ENCODE measurements at places on chromosomes 12 and 14.
A peak's percentile ranks its signal among the peaks of the same experiment; 100 is the strongest.

GRCh38 chr14:32109676-32110547 lies 32.8 kb downstream of the ARHGAP5 start:
- no peak for DNase-seq

- no peak for DNase-seq
Measured at GRCh38 chr14:54659365-54659764, 92.4 kb downstream of the SAMD4A start.

- DNase-seq, result no peak
Measured at GRCh38 chr12:71128191-71128788, 29.5 kb downstream of the TSPAN8 start.

- no peak for DNase-seq
Measured at GRCh38 chr12:104930388-104931326, 27.4 kb downstream of the SLC41A2 start.

DNA sequence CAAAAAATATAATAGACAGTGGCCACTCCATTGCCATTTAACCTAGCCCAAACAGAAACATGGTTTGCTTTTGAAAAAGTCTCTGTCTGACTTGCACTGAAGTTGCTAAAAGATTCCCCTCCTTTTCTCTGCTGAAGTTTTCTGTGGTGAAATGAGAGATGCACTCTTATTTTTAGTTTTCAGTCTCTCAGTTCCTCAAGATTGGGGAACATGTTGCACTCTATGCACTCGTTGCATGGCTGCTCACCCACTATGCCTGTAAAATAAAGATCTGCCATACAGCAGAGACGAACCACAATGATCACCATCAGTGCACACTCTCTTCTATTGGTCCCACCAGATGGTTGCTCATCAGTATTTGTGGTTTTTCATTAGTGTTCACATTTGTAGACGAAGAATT lies 13.1 kb upstream of the DAAM1 start:
- no peak for DNase-seq

DNA sequence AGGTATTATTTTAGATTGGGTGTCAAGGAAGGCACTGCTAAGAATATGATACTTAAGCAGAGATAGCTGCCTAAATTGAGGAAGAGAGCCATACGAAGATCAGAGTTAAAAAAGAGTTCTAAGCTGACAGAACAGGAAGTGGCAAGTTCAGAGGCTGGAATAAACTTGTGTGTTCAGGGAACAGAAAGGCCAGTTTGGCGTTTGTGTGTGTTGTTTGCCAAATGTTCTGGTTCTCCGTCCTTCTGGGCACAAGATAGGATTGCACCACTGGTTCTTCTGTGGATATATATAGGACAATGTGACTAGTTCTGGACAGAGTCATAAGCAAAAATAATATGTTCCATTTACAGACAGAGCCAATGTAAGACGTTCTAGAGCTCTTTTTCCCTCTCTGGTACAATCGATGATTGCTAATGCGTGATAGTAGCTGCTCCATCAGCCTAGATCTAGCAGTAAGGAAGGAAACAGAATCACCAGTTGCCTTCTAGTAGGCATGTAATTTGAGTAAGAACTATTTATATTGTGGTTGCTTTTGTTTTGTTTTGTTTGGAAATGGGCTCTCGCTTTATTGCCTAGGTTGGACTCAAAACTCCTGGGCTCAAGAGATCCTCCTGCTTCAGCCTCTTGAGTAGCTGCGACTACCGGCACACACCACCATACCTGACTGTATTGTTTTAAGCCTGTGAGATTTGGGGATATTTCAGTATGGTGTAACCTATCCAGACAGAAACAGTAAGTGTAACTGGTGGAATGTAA lies 7.4 kb downstream of the BBS10 start:
- no peak for DNase-seq

DNA sequence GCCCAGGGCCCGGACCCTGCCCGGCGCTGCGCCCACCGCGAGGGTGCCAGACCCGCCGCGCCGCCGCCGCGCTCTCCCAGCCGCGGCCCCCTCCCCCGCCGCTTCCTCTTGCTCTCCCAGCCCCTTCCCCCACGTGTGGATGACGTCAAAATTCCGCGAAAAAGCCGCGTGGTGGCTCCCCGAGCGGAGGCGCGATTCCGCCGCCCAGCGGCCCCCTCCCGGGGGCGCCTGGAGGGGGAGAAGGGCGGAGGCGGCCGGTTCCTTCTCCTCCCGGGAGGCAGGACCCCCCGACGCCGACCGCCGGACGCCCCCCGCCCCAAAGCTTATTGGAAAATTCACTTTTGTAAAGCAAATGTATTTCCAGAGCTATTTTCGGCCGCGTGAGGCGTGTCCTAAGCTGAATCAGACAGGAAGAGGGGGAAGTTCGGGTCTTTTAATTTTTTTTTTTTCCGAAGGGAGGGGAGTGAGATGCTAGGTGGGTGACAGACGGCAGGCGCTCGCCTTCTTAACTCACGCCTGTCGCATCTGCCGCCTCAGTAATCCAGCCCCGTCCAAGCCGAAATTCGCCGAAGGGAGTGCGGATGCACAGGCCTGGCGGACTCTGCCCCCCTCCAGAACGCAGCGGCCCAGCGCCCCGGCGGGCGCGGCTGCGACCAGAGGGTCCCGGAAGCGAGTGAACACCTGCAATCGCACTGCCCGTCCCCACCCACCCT lies 4.1 kb upstream of the CCND2 start:
- DNase-seq, result no peak

GRCh38 chr12:113242026-113242418 lies 20.8 kb downstream of the TPCN1 start:
- peak; percentile 87 for DNase-seq

DNA sequence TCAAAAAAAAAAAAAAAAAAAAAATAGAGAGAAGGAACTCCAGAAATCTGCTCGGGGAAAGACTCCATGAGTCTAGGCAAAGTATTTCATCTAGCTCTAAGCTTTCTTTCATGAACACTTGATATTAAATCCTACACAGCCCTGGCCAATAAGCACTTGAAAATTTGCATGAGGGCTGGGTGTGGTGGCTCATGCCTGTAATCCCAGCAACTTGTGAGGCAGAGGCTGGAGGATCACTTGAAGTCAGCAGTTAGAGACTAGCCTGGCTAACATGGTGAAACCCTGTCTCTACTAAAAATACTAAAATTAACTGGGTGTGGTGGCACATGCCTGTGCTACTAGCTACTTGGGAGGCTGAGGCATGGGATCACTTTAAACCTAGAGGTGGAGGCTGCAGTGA lies 13.1 kb upstream of the METAP2 start:
- DNase-seq, result no peak

- peak; percentile 52 for DNase-seq
Measured at GRCh38 chr12:120496413-120497340, 764 bp downstream of the DYNLL1 start.

DNA sequence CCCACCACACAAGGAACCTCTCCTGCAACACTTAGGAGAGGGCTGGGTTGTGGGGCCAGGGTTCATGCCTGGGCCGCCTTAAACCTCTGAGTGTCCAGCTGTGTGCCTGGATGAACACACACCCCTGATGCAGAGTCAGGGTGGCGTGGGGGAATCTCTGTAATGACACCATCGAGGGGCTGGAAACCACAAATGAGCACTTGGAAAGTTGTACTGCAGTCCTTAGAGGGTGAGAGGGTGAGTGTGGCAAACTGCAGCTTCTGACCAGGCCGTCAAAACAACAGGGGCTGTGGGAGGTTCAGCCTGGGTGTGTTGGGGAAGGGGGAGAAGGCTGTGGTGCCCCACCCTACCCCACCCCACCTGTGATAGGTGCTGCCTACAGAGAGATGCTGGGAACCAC lies 12.4 kb upstream of the KRT5 start:
- no peak for DNase-seq

DNA sequence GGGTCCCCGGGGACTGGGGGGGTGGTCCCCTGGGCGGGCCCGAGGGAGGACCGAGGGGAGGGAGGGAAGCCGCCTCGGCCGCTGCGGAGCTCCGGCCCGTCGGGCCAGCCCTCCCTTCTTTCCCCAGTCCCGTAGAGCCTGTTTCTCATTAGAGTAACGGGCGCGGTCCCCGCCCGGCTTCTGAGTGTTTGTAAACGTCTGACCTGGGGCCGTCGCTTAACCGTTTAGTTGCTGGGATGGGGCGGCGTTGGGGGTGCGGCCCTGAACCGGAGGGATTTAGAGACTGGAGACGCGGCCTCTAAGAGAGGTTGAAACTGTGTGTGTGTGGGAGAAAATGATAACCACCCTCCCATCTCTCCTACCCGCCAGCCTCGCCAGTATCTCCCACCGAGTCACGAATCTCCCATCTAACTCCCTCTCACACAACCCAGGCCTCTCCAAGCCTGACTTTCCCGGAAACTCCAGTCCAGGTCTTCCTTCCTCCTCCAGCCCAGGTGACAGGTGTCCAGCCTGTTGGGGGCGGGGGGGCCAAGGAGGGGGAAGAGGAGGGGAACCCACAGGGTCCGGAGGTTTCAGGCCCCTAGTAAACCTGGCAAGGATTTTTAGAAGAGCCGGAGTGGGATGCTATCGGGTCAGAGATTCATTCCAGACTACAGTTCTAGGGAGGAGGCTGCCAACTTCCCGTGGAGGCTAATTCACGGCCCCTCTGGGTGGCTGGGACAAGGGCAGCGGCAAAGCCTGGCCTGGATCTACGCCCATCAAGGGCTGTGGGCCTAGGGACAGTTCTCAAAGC lies 1.1 kb upstream of the NFATC4 start:
- peak; percentile 94 for DNase-seq

DNA sequence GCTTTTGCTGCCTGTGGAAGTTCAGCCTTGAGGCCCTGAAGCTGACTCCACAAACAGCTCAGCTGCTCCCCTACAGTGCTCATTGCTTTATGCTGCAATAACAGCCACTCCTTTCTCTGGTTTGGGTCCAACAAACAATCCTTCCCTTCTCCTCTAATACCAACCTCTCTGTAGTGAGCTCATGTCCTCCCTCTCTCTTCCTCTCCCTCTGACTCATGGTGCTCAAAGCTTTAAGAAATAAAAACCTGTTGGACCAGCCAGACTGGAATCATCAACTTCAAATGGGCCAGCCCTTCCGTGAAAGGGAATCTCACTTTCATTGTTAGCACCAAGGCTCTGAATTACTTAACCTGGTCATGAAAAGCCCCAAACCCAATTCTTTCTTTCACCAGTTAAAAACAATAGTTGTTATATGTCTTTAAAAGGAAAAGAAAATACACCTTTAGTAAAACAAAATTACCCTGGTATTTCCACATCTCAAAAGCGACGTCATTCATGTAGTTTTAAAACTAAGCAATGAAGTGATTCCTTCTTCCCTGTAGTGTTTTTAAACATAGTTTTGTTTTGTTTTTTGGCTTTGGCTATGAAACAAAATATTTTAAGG lies 126.4 kb downstream of the DUSP6 start:
- DNase-seq, result no peak

- no peak for DNase-seq
Measured at GRCh38 chr12:25352083-25352918, 101.6 kb upstream of the KRAS start.

DNA sequence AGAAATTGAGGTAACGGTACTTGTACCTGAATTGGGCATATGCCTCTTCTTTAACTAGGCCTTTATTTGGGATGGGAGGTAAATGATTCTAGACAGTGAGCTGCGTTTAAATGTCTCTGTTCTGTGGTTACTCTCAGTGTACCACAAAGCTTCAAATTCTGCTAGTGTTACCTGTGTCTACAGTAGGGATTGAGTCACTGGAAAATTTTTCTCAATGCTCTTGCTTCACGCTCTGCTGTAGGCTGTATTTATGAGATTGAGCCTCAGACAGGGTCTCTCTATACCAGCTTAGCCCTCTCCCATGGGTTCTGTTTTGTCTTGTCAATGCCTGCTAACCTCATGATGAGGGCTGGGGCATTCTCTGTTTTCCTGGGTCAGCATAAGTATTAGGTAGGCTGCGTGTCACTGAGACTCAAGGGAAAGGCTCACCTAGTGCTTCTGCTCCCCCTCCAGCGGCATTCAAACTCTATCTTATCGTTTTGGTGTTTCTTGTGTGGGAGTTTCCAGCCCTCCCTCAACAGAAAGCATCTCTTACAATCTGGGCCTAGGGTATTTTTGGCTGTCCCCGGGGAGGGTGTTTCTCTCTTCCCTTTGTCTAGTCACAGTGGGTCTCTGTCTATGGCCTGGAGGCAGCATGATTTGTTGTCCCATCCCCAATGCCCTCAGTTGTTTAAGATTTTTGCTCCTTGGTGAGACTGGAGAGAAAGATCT lies 285.8 kb downstream of the ADGRD1 start:
- DNase-seq, result no peak
